ENCODE measurements at places on chromosomes 11 and 22.

- no peak for DNase-seq
Measured at GRCh38 chr11:76798671-76799065, 15.5 kb downstream of the TSKU start.

DNA sequence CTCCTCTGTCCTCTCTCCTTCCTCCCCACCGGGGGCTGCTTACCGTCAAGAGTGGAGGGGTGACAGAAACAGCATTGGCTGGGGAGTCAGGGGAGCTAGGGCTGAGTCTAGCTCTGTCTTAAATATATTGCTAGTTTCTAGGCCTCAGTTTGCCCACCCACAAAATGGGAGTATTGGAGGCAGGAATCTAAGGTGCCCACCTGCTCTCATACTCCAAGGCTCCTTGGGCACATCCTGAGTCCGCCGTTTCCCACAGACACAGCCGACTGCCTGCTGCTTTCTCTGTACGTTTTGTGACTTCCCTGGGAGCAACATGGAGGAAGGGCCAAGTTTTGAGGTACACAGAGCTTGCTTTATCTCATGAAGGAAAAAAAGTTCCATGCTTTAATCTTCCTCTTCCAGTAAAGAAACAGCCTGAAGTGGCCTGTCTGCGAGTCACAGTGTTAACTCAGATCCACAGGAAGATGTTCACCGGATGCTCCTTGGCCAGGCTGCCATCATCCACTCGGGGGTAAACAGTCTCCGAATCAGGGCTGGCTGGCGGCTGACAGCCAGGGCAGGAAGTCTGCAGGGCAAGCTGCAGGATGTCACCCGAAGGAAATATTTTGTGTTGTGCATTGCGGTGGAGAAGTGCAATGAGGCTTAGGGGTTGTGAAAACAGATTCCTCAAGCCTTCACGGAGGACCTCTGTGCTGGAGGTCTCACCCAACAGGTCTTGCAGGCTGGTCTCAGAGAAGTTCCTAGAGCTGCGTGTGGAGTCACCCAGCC, 11.0 kb upstream of the CERK start:
- DNase-seq: no peak

DNA sequence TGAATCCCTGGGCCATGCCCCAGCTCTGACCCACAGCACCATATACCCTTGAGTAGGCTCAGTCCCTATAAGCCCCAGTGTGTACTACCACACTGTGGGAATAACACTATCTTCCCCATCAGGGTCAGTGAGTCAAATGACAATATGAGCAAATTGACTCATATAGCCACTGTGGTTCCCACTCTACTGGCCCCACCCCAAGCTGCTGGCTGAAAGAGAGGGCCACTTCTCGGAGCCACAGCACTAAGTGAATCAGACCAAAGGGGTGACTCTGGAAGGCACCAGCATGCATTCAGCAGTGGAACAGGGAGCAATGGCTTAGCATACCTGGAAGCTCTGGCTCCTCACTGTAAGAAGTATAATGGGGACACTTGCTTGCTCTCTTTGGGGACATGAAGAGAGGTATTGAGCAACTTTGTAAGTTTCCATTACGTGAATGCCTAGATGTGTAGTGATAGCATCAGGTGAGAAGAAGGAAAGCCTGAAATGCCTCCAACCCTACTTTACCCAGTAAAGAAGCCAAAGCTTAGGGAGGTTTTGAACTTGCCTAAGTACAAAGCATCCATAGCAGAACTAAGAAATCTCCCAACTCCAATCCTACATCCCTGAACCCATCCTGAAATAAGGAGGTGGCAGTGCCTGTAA, 13.5 kb downstream of the CD59 start:
- no peak for DNase-seq

GRCh38 chr11:368414-369335, 624 bp upstream of the B4GALNT4 start:
- no peak for DNase-seq

GRCh38 chr22:31876156-31876920, 68.0 kb upstream of the YWHAH start:
- DNase-seq: no peak

- DNase-seq: no peak
Measured at GRCh38 chr11:69674267-69674885, 777 bp downstream of the LTO1 start.

GRCh38 chr22:20624161-20624616, 116.8 kb downstream of the MED15 start:
- no peak for DNase-seq

DNA sequence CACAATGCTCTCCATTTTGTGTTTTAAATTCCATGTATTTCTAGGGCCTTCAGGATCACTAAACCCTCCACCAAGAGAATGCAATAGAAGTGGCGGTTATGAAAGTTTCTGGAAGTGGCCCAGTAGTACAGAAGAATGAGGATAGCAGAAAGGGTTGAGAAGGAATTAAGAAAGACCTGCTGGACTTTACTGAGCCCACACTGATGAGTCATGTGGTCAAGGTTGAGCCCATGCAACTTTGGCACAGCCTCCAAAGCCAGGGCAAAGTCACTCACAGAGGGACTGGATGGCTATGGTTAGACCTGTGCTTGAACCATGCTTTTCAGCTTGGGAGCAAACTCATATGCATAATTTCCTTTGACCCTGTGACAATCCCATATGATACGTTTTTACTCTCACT, 102.9 kb upstream of the PLET1 start:
- no peak for DNase-seq

- no peak for DNase-seq
Measured at GRCh38 chr22:29478326-29479276, 1.4 kb upstream of the NEFH start.

- no peak for DNase-seq
Measured at GRCh38 chr22:44209343-44209742, 28.6 kb downstream of the PARVG start.

DNA sequence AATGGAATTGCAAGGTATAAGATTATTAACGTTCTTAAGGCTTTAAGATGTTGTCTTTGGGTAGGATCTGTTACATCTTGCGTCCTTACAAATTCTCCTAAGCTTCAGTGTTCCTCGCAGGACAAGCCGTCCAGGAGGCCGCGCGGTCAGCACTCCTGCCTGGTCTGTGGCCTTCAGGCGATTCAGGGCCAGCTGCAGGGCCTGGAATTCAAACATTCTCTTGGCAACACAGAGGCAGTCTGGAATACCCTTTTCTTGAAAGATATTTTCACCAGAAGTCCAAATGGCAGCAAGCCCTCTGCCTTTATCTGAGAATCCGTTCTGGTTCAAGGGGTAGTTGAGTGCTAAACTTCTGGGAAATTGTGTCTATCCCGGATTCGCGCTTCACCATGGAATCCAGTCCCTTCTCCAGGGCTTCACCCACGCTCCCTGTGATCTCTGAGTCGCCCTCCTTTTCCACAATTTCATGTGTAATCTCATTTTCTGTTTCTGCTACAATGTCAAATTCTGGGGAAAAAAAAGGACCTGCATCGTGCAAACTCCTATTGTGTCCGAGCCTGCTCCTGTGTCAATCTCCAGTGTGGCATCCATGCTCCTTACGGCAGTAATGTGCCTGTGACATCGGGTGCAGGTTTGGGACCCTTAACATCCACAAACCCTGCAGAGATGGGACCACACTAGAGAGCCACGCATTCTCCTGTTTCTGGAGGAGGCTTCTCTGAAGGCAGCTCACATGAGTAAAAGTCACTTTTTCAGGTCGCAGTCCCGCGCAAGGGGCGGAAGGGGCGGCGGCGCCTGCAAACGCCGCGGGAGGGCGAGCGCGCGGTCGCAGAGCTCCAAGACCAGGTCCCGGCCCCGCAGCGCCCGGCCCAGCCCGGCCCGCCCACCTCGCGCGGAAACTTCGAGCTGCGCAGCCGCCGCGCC, 25.4 kb upstream of the SORL1 start:
- peak; percentile 51 for DNase-seq

- DNase-seq: no peak
Measured at GRCh38 chr22:28563636-28564035, 116.0 kb downstream of the TTC28 start.

GRCh38 chr11:57368106-57368844, 12.7 kb downstream of the PRG3 start:
- DNase-seq: no peak

- DNase-seq: no peak
Measured at GRCh38 chr11:73468590-73469161, 92.5 kb downstream of the RELT start.

GRCh38 chr11:46049325-46049897, 71.8 kb downstream of the PHF21A start:
- DNase-seq: no peak

- no peak for DNase-seq
Measured at GRCh38 chr11:62574363-62575071, 826 bp upstream of the EEF1G start.

GRCh38 chr22:31278151-31278621, 14.1 kb downstream of the PIK3IP1 start:
- DNase-seq: no peak

- DNase-seq: no peak
Measured at GRCh38 chr11:25992294-25992693, 339.6 kb upstream of the ANO3 start.

DNA sequence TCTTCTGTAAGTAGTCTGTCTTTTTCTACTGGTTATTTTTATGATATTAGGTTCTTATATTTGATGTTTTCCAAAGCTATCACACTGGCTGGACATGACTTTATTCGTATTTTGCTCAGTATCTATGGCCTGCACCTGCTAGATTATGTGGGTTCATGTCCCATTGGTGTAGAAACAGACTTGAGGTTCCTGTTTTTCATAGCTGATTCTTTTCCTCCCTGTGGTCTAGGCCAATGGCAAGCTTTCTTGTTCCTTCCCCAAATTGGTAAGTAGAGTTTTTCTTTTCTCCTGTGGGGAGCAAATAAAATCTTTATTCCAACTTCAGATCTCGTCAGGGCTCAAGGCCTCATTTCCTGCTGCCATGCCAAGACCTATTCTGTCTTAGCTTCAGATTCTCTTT, 30.2 kb upstream of the SWAP70 start:
- DNase-seq: no peak

GRCh38 chr22:44139773-44140172, 41.0 kb upstream of the PARVG start:
- no peak for DNase-seq

DNA sequence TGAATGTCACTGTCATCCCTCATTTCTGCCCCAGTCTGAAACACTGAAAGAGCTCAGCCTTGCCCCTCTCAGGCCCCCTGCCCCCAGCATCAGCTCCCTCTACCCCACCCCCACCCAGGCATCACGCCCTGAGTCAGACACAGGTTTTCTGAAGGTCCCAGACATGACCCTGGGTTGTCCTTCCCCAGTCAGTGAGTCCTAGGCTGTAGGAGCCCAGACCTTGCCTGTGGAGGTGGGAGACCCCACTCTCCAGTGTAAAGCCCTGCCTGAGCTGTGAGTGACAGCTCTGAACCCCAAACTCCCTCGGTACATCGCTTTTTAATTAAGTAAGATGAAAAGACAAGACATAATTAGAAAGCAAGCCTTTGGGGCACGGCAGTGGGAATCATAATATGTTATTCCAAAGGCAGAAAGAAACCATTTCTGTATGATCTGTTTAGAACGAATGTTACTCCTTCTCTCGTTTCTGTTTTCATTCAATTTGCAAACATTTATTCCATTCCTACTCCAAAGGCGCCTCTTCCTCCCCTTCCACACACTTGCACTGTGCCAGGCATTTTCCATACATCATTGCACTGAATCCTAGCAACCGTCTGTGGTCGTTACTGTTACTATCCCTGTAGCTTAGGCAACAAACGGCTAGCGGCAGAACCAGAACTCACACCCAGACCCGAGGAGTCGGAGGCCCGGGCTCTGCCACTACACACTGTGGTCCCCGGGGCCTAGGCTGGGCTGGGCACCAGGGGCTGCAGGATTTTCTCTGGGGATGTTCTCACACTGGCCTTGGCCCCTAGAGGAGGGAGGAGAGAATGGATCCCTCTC, 63.4 kb downstream of the CD6 start:
- no peak for DNase-seq

- no peak for DNase-seq
Measured at GRCh38 chr22:40128989-40129388, 48.7 kb upstream of the TNRC6B start.

GRCh38 chr11:114621072-114621471, 25.5 kb upstream of the NXPE4 start:
- DNase-seq: no peak

- DNase-seq: no peak
Measured at GRCh38 chr11:128715691-128716561, 22.1 kb downstream of the FLI1 start.

DNA sequence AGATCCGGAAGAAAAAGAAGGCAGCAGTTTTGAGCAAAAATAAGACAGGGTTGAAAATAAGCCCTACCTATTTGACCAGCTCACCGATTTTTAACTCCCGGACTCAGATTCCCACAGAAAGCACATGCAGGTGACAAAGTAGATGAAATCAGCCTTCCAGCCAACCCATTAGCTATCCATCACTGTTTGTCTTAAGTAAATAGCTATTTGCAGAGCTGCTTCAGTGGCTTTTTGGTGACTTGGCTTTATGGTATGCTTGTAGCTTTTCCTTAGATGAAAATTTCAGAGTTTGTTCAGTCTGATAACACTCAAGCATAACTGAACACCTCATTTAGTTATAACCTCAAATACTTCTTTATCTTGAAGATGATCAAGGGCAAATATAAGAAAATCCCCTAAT, 192.6 kb downstream of the HIPK3 start:
- DNase-seq: no peak

DNA sequence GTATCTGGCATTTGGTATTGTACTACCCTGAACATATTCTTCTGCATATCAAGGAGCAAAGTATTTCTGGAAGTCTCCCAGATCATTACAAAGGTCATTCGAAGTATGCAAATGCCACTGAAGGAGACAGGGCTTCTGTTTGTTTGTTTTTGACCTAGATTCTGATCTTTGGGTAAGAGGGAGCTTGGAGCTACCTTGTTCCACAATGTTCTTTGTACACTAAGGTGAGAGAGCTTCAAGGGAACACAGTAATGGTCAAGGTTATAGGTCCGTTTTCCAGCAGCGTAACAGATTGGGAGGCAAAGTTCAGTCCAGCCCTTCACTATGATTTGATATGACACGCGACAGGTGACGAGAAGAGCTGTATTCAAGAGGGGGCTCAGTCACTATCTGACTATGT, 10.0 kb downstream of the OPCML start:
- DNase-seq: no peak

DNA sequence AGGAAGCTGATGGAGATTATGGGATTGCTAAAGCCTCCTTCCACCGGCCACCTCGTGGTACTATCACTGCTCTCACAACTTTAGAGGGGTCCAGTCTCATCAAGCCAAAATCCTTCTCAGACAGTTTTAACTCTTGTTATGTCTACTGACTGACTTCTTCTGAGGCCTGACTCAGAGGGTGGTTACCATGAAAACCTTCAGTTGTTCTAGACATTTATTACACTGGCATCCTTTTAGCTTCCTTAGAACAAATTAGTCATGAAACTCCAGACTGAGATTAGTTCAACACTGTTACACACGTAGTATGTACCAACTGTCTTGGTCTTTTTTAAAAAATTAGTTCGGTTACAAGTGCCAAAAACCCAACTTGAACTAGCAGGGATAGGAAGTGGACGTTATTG, 7.5 kb downstream of the DIXDC1 start:
- no peak for DNase-seq

GRCh38 chr22:49208004-49208402, 619.7 kb downstream of the BRD1 start:
- no peak for DNase-seq
